ENCODE measurements at places on chromosomes 6 and 20.

GRCh38 chr6:14851281-14851680 lies 394.6 kb upstream of the JARID2 start:
- no peak for DNase-seq

DNA sequence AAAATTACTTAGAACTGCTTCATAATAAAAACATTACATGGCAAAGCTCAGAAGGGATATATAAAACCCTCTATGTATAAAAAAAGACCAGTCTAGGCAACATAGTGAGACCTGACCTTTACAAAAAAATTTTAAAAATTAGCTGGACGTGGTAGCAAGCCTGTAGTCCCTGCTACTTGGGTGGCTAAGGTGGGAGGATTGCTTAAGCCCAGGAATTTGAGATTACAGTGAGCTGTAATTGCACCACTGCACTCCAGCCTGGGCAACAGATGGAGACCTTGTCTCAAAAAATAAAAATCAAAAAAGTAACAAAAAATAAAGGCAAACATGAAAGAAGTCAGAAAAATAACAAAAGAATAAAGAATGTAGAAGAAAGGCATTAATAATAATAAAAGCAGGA lies 21.5 kb upstream of the TPD52L1 start:
- DNase-seq = no peak

- DNase-seq = no peak
Measured at GRCh38 chr6:75870389-75870788, 121.3 kb downstream of the MYO6 start.

- DNase-seq = no peak
Measured at GRCh38 chr6:127475135-127475822, 16.1 kb upstream of the KIAA0408 start.

GRCh38 chr6:123636282-123636681 lies 468 bp downstream of the TRDN start:
- DNase-seq = no peak

DNA sequence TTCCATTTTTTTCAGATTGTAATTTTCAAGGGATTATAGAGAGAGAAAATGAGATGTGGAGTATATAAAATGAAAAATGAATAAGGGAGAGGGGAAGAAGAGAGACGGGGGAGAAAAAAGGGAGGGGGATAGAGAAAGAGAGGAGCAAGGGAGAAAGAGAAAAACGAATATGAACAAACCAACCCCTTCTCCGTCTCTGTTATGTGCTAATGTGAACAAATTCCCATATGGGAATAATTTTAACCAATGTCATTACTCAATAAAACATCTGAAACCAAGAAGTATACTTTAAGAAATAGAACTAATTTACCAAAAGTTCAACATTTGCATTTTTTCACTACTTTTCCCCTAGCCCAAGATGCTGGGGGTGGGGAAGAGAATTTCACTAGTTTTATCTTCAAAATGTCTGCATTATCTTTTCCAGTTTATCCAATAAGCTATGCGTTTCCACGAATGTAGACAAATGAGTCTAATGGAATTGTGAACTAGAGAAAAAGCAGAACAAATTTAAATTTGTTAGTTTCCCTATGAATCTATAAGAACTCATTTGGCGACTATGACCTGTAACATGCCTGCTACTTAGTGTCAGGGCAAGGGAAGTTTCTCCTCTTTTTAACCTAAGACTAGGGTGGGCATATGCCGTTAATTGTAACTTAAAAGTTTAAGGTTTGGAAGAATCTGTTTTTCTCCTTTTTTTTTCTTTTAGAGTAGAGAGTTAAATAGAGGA lies 286.3 kb downstream of the BTBD9 start:
- DNase-seq = no peak

All from stimulated activated CD4-positive, alpha-beta T cell treated with anti-CD3 and anti-CD28 coated beads, TNF-alpha, amount 100 ng/mL, for 1 hour (primary cell).